ENCODE measurements at places on chromosomes 1 and 21.

DNA sequence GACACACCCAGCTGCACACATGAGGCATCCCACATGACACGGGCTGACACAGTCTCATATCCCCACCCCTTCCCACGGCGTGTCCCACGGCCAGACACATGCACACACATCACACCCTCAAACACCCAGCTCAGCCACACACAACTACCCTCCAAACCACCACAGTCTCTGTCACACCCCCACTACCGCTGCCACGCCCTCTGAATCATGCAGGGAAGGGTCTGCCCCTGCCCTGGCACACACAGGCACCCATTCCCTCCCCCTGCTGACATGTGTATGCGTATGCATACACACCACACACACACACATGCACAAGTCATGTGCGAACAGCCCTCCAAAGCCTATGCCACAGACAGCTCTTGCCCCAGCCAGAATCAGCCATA is 22.6 kb downstream of the PODN start:
- DNase-seq: no peak

DNA sequence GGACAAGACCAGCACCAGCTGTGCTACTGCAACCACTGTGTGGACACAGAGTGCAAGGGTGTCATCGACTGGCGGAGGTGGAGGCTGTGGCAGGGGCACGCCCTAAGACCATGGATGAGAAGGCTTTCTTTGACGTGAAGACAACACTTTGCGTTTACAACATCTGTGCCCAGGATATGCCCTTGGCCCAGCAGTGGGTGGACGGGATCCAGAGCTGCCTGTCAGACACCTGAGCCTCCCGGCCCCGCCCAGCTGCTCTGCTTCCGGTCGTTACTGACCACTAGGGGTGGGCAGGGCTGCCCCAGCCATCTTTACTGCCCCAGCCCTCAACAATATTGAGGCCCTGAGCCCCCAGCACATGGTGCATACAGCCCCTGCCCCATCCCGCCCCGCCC is 21.4 kb upstream of the NPPB start:
- DNase-seq: no peak

- DNase-seq: no peak
Measured at GRCh38 chr1:180130651-180131050, 24.0 kb upstream of the QSOX1 start.

DNA sequence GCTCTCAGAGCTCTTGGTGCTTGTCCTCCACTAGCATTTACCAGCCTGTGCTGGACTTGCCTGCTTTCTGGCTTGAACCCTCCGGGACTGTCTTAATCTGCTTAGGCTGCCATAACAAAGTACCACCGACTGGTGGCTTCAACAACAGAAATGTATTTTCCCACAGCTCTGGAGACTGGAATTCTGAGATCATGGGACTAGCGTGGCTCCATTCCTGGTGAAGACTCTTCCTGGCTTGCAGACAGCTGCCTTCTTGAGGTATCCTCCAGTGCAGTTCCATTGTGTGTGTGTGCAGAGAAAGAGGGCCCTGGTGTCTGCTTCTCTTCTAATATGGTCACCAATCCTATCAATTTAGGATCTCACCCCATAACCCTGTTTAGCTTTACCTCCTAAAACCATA is 22.0 kb upstream of the RCAN1 start:
- DNase-seq: no peak

- DNase-seq: no peak
Measured at GRCh38 chr1:67947114-67947513, 103.3 kb downstream of the DIRAS3 start.

GRCh38 chr1:145858238-145858900 is 512 bp downstream of the PIAS3 start:
- peak; percentile 58 for DNase-seq

GRCh38 chr21:29172282-29172681 is 41.8 kb downstream of the MAP3K7CL start:
- DNase-seq: no peak

DNA sequence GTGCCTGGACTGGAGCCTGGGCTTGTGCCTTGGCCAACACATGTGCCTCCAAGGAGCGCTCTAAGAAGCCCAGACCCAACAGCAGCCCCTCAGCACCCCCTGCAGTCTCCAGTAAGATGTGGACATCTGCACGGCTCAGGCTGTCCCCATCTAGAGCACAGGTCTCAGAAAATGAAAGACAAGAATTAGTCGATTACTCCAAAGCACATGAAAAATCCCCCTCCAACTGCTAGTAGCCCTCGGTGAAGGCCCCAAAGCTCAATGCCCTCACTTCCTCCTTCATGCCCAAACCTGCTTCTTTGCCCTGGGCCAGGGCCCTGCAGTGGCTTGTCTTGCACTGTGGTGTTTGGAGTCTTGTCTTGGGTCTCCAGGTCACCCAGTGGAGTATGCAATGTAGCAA is 21.9 kb upstream of the ERO1B start:
- no peak for DNase-seq

GRCh38 chr21:28865488-28866186 is 127.0 kb downstream of the LTN1 start:
- DNase-seq: no peak

GRCh38 chr1:160308451-160309184 is 23.7 kb upstream of the PEX19 start:
- no peak for DNase-seq

DNA sequence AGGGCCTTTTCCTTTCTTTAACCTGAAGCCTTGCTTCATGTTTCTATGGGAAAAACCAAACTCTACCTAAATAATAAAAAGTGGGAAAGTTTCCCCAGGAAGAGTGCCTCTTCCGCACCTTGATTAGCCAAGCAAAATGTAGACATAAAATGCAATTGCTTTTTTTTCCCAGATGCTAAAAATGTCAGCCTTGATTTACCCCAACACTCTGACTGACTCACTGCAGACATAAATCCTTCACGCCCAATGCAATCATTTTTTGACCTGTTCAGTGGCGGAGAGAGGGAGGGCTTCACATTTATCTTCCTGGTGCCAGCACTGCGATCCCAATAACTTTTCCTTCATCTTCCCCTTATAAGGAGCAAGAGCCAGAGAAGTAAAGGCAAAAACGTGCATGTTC is 261.5 kb downstream of the SEC16B start:
- DNase-seq: no peak

GRCh38 chr1:87512431-87512830 is 183.8 kb downstream of the LMO4 start:
- DNase-seq: no peak

GRCh38 chr1:15246960-15247614 is at the start of gene FHAD1:
FHAD1 (plus strand) TSS chr1:15247223; CDS start chr1:15251785, 4,562 bp downstream.
- peak; percentile 56 for DNase-seq

- no peak for DNase-seq
Measured at GRCh38 chr1:184734980-184735379, 19.7 kb downstream of the EDEM3 start.

DNA sequence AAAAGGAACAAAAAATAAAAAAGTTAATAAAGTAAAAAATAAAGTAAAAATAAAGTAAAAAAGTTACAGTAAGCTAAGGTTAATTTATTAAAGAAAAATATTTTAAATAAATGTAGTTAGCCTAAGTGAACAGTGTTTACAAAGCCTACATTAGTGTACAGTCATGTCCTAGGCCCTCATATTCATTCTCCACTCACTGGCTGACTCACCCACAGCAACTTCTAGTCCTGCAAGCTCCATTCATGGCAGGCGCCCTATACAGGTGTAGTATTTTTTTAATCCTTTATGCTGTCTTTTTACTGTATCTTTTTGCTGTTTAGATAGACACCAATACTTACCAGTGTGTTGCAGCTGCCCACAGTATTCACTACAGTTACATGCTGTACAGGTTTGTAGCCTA is 12.4 kb downstream of the ADAR start:
- no peak for DNase-seq

DNA sequence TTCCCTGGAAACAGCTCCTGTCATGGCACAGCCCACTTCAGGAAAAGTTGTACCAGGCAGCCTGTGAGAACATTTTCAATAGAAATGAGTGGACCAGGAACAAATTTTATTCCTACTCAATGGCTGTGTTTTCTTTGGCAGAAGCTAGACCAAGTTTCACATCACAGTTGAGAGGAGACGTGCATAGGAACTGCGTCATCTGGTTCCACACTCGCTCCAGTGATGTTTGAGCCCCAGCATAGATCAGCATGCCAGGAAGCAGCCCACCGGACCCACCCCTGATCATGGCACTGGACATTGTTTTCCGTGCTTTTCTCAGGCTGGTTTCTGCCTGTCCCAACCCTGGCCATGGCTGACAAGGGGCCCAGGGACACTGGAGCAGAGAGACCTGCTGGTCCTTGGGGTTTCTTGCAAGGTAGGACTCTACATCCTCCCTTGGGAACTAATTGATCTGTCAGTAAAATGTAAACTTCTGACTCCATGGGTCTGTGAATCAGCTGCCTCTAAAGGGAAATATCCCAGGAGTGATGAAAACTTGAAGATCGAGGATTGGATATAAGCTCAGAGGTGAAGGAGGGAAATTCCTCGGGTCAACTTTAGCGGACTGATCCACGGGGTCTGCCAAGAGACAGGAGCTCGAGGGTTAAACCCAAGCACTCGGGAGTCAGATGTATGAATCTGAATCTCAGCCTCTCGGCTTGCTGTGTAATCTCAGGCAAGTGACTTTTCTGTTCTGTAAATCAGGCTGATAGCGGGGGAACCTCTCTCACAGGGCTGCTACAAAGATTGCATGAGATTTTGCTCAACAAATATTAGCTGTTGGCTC is 35.7 kb downstream of the NEK2 start:
- no peak for DNase-seq
